ENCODE measurements at places on chromosomes 5 and 9.

GRCh38 chr5:143506836-143507552, 103.5 kb upstream of the NR3C1 start:
- H3K27me3 ChIP-seq, result no peaks in the 10 kb centered on the region
- H3K36me3 ChIP-seq, result no peaks in the 10 kb centered on the region
- H3K4me1 ChIP-seq, result no peaks in the 10 kb centered on the region
- H3K4me3 ChIP-seq, result no peak overlapping the region
- no peak for DNase-seq

- no peaks in the 10 kb centered on the region for H3K4me1 ChIP-seq
- no peaks in the 10 kb centered on the region for H3K36me3 ChIP-seq
- no peak overlapping the region for H3K4me3 ChIP-seq
- peak; percentile 13 for DNase-seq
- H3K27ac ChIP-seq, result no peak overlapping the region
- no peaks in the 10 kb centered on the region for H3K27me3 ChIP-seq
These were observed 93.1 kb upstream of the ACO1 start for GRCh38 chr9:32291370-32291769.

DNA sequence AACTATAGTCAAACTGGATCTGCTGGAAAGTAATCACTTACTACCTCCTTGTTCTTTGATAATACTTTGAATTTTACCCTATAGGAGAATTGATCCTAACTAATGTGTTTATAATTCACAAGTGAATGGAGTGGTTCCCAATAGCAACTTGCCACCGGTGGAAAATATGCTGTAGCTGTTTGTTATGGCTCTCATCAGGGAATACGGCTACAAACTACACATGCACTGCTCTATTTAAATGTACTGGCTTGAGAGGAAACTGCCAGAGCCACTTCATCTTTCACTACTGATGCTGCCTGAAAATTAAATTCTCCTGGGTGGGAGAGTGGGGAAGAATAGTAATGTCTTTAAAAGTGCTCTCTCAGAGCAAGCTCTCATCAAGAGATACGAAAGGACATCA, 448.5 kb upstream of the GRAMD2B start:
- DNase-seq, result no peak
- H3K4me1 ChIP-seq, result no peaks in the 10 kb centered on the region
- H3K27ac ChIP-seq, result no peak overlapping the region

GRCh38 chr5:43313854-43314457, 744 bp upstream of the HMGCS1 start:
- no peak overlapping the region for H3K4me3 ChIP-seq
- no peaks in the 10 kb centered on the region for H3K27me3 ChIP-seq
- no peak for DNase-seq
- peaks cover 10% of the 10 kb centered on the region for H3K4me1 ChIP-seq
- H3K36me3 ChIP-seq, result peaks cover 2% of the 10 kb centered on the region
- peak overlapping the region; percentile 62 for H3K27ac ChIP-seq

All from mesendoderm (in vitro differentiated cells).